Transverse colon (tissue), 4 donors: ENCODE measurements at places on chromosomes 16 and 17. TPM values are rescaled to one million over a fixed set of nuclear protein-coding genes. Genes with fewer than 3 reads are reported as not detected.

GRCh38 chr16:330741-331140 is 21.8 kb downstream of the AXIN1 start:
- peaks cover 19% of the 10 kb centered on the region for H3K4me1 ChIP-seq
- H3K36me3 ChIP-seq: no peaks in the 10 kb centered on the region
- no peaks in the 10 kb centered on the region for H3K27me3 ChIP-seq

GRCh38 chr17:80270836-80271235 is 10.2 kb downstream of the RNF213 start:
- no peaks in the 10 kb centered on the region for H3K4me1 ChIP-seq
- H3K36me3 ChIP-seq: no peaks in the 10 kb centered on the region
- no peak overlapping the region for H3K27ac ChIP-seq
- no peak overlapping the region for H3K4me3 ChIP-seq

GRCh38 chr16:529012-529575 is 1.6 kb downstream of the CAPN15 start:
- H3K27ac ChIP-seq: peak overlapping the region; percentile 98
- peak overlapping the region; percentile 80 for H3K4me3 ChIP-seq
- H3K36me3 ChIP-seq: no peaks in the 10 kb centered on the region
- DNase-seq: peak; percentile 47

- peak; percentile 74 for DNase-seq
- no peak overlapping the region for H3K4me3 ChIP-seq
- peak overlapping the region; percentile 66 for H3K27ac ChIP-seq
- no peaks in the 10 kb centered on the region for H3K27me3 ChIP-seq
- H3K36me3 ChIP-seq: no peaks in the 10 kb centered on the region
- peaks cover 10% of the 10 kb centered on the region for H3K4me1 ChIP-seq
Measured at GRCh38 chr16:56911771-56912571, 20.0 kb upstream of the HERPUD1 start.

DNA sequence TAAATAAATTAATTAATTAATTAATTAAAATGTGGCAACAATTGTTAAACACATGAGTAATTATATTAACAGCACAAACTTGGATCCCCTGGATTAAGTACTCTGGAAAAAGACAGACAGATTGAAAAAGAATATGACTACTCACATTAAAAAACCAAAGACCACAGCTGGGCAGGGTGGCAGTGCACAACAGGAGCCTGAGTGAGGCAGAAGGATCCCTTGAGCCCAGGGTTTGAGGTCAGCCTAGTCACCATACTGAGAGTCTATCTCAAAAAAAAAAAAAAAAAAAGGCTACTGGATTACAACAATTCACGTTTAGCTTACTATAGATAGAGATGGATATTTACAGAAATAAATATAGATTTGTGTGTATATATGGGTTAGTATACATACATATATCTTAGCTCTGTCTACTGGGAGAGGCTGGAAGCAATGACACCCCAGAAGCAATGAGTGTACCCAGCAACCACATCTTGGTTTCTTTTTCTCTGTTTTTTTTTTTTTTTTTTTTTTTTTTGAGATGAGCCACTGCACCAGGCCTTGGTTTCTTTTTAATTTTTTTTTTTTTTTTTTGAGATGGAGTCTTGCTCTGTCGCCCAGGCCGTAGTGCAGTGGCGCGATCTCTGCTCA is 10.6 kb upstream of the SUZ12 start:
- no peaks in the 10 kb centered on the region for H3K27me3 ChIP-seq
- no peaks in the 10 kb centered on the region for H3K4me1 ChIP-seq
- H3K36me3 ChIP-seq: no peaks in the 10 kb centered on the region
- no peak for DNase-seq
- no peak overlapping the region for H3K4me3 ChIP-seq
- H3K27ac ChIP-seq: no peak overlapping the region

DNA sequence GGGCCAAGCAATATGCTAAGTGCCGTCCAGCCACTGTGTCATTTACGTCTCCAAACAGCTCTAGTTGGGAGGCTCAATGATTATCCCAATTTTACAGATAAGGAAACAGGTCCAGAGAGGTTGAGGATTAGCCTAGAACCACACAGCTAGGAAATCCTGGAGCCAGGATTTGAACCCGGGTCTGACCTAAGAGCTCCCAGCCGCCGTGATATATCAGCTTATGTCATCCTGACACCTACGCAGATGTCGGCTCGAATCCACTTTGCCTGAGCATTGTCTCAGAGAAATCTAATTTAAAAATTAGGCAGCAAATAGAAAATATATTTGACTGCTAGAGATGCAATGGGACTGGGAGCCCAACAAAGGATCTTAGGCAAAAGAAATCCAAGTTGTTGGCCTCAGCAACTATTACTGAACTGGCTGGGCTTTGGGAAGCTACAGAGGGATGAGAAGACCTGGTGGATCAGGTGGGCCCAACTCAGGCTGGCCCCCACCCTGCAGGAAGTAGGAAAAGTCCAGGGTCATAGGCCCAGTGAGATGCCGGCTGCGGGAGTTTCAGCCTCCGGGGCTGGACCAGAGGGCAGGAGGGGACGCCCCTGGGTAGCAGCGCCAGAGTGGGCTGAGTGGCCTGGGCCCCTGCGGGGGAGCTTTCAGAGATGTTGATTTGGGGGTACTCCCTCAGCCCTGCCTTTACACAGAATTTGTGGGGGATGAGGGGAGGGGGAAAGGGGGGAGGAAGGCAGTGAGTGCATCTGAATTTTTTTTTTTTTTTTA is 35.1 kb upstream of the IL21R start:
- H3K27ac ChIP-seq: peak overlapping the region; percentile 63
- DNase-seq: no peak
- no peaks in the 10 kb centered on the region for H3K27me3 ChIP-seq
- peaks cover 32% of the 10 kb centered on the region for H3K4me1 ChIP-seq

- H3K27me3 ChIP-seq: no peaks in the 10 kb centered on the region
- peaks cover 23% of the 10 kb centered on the region for H3K4me1 ChIP-seq
- H3K4me3 ChIP-seq: no peak overlapping the region
- DNase-seq: no peak
Measured at GRCh38 chr17:2188971-2189630, 114.5 kb downstream of the SMG6 start.

DNA sequence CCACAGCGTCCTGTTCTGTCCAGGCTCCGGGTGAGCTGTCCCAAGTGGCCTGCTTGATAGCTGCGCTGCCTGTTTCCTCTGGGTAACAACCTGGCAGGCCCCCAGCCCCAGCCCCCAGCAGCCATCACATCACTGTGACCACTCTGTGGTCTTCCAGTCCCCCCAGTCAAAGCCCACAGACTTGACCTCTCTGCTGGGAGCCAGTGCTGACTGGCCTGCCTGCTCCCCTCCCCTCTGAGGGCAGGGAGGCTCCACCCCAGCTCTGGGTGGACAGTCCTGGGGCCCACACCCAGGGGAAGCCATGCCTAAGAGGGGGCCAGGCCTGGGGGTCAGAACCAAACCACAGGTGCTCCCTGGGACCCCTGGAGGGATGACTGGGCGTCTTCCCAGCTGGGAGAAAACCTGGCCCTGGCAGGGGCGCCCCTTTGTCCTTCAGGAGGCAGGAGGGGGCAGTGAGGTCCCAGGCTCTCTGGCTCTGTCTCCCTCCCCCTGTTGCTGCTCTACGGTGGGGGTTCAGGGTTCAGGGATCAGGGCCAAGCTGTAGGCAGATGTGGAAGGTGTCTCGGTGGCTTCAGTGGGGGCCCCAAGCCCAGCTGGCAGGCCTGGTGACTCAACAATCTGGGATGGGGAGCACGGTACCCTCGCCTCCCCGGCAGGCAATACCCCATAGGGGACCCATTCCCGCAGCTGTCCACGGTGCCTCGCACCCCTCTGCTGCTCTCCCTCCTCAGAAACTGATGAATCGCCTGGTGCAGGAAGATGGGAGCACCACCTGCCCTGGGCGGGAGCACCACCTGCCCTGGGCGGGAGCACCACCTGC is 1.8 kb upstream of the SLC16A3 start:
- DNase-seq: no peak
- H3K27me3 ChIP-seq: no peaks in the 10 kb centered on the region
- no peak overlapping the region for H3K27ac ChIP-seq
- peaks cover 41% of the 10 kb centered on the region for H3K4me1 ChIP-seq

GRCh38 chr17:44137891-44138709 is 3.6 kb upstream of the HROB start:
- peak; percentile 73 for DNase-seq
- no peak overlapping the region for H3K4me3 ChIP-seq
- no peaks in the 10 kb centered on the region for H3K27me3 ChIP-seq
- peak overlapping the region; percentile 32 for H3K27ac ChIP-seq

GRCh38 chr17:31093866-31094599 is 744 bp upstream of the NF1 start:
- peaks cover 8% of the 10 kb centered on the region for H3K4me1 ChIP-seq
- no peaks in the 10 kb centered on the region for H3K27me3 ChIP-seq
- H3K36me3 ChIP-seq: no peaks in the 10 kb centered on the region
- peak; percentile 51 for DNase-seq

DNA sequence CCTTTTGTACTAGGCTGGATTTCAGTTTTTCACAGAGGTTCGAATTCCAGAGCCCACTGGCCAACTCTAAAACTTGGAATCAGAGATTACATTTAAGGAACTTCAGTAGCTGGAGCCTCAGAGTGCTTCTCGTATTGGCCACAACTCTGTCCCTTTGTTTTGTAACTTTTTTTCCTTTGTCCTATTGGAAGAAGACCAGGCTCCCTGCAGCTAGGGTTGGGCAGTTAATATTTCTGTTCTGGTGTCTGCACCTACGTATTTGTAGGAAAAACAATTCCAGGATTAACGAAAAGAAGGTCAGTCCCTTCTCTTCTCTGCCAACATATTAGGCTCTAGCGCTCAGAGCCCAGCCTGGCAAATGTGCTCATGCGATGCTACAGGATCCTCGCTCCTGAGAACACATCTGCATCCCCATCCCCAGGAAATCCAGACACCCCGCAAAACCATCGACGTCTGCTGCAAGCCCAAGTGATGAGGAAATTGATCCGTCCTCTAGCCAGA is 1.9 kb downstream of the CDH11 start:
- DNase-seq: no peak
- peak overlapping the region; percentile 85 for H3K27ac ChIP-seq
- H3K4me1 ChIP-seq: peaks cover 42% of the 10 kb centered on the region
- no peak overlapping the region for H3K4me3 ChIP-seq
- peaks cover 44% of the 10 kb centered on the region for H3K27me3 ChIP-seq

- H3K27ac ChIP-seq: no peak overlapping the region
- H3K4me3 ChIP-seq: no peak overlapping the region
- H3K27me3 ChIP-seq: peaks cover 51% of the 10 kb centered on the region
- H3K4me1 ChIP-seq: peaks cover 8% of the 10 kb centered on the region
Measured at GRCh38 chr16:88381820-88382451, 823 bp upstream of the ZNF469 start.

DNA sequence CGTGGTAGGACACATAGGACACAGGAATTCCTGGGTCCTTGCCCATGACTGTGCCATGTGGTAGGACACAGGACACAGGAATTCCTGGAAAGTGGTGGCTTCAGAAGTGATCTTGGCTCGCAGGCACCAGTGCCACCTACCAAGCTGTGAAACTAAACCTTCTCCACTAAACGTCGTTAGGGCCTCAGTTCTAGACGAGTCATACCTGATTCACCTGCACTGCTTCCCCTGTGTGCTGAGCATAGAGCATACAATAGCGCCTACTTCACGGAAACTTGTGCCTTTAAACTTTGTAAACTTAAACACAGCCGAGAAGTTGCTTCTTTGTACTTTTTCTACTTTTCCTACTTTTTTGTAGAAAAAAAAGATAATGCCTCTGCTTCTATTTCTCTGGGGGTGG is 4.8 kb downstream of the SOX8 start:
- no peaks in the 10 kb centered on the region for H3K36me3 ChIP-seq
- H3K4me1 ChIP-seq: peaks cover 5% of the 10 kb centered on the region
- H3K27ac ChIP-seq: no peak overlapping the region
- peaks cover 49% of the 10 kb centered on the region for H3K27me3 ChIP-seq
- H3K4me3 ChIP-seq: no peak overlapping the region

DNA sequence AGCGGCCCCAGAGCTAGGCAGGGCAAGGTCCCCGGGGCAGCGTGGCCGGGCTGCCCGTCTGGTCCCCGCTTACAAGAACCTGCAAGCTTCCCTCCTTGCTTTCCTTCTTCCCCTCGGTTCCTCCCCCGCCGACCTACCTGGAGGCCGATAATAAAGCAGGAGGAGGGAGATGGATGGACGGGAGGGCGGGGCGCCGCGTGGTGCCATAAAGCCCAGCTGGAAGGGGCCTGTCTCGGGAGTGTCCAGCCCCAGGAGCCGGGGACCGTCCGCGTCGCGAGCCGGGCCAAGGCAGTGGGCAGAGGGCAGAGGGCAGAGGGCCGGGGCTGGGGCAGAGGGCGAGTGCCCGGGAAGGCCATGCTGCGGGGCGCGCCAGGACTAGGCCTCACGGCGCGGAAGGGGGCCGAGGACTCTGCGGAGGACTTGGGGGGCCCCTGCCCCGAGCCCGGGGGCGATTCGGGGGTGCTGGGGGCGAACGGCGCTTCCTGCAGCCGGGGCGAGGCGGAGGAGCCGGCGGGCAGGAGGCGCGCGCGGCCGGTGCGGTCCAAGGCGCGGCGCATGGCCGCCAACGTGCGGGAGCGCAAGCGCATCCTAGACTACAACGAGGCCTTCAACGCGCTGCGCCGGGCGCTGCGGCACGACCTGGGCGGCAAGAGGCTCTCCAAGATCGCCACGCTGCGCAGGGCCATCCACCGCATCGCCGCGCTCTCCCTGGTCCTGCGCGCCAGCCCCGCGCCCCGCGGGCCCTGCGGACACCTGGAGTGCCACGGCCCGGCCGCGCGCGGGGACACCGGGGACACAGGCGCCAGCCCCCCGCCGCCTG is at the start of gene BHLHA9:
Gene BHLHA9, plus strand, starts transcription at position 235 of the 820 bp plus-strand sequence. Its CDS starts 120 bp downstream, at position 355.
- H3K4me1 ChIP-seq: peaks cover 19% of the 10 kb centered on the region
- peaks cover 54% of the 10 kb centered on the region for H3K27me3 ChIP-seq
- no peaks in the 10 kb centered on the region for H3K36me3 ChIP-seq
- DNase-seq: peak; percentile 33

- H3K27me3 ChIP-seq: peaks cover 6% of the 10 kb centered on the region
- no peak overlapping the region for H3K4me3 ChIP-seq
- no peaks in the 10 kb centered on the region for H3K36me3 ChIP-seq
Measured at GRCh38 chr17:50331085-50331791, 14.7 kb upstream of the XYLT2 start.

- peak overlapping the region; percentile 83 for H3K27ac ChIP-seq
- H3K4me1 ChIP-seq: peaks cover 25% of the 10 kb centered on the region
- H3K36me3 ChIP-seq: no peaks in the 10 kb centered on the region
- peak overlapping the region; percentile 50 for H3K4me3 ChIP-seq
Measured at GRCh38 chr17:39740357-39741111, 2.8 kb downstream of the GRB7 start.

GRCh38 chr17:69605571-69605970 is 191.1 kb downstream of the MAP2K6 start:
- no peak for DNase-seq
- no peak overlapping the region for H3K4me3 ChIP-seq
- H3K27me3 ChIP-seq: no peaks in the 10 kb centered on the region
- H3K36me3 ChIP-seq: no peaks in the 10 kb centered on the region

FZD2 gene
- total RNA-seq: 0.41 TPM

RUNDC1 gene
- 43.8 TPM for total RNA-seq

RNFT1 gene
- 37.8 TPM for total RNA-seq

CHMP1A gene
- total RNA-seq: 145 TPM

ITGAD gene
- total RNA-seq: not detected

CLEC16A gene
- 38.2 TPM for total RNA-seq

IL32 gene
- total RNA-seq: 720 TPM

RHOT2 gene
- total RNA-seq: 385 TPM

ALOX15B gene
- total RNA-seq: 6.7 TPM

LPO gene
- total RNA-seq: not detected

RGS9 gene
- 7.8 TPM for total RNA-seq

C1QTNF8 gene
- not detected for total RNA-seq

TMEM132E gene
- not detected for total RNA-seq

ZNF750 gene
- not detected for total RNA-seq

PVALEF gene
- total RNA-seq: not detected

CA7 gene
- 107 TPM for total RNA-seq

ASPA gene
- total RNA-seq: 2.2 TPM
